Fibroblast of mammary gland (primary cell): ENCODE measurements at places on chromosomes 2 and 18.
A peak's percentile ranks its signal among the peaks of the same experiment; 100 is the strongest.

GRCh38 chr2:58574873-58575272 is 333.7 kb upstream of the FANCL start:
- DNase-seq, result peak; percentile 15

DNA sequence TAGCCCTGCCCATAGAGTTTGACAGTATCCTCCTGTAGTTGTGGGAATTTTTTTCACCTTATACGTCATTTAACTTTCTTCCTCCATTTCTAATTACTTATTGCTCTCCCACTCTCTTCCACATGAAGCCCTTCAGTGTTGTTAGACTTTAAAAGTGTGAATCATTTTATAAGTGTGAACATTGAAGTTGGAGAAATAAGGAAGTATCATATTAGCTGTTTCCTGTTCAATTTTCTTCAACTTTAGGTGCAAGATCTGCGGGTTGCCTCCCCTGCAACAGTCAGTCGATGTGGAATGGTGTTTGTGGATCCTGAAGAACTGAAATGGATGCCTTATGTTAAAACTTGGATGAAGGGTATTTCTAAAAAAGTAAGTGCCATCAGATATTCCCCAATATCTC is 138.1 kb downstream of the DNAH6 start:
- DNase-seq, result no peak

- DNase-seq, result no peak
Observed at GRCh38 chr2:230227216-230227615, 1.7 kb downstream of the SP140 start.

GRCh38 chr18:46364048-46364447 is 259.9 kb downstream of the HAUS1 start:
- DNase-seq, result no peak

DNA sequence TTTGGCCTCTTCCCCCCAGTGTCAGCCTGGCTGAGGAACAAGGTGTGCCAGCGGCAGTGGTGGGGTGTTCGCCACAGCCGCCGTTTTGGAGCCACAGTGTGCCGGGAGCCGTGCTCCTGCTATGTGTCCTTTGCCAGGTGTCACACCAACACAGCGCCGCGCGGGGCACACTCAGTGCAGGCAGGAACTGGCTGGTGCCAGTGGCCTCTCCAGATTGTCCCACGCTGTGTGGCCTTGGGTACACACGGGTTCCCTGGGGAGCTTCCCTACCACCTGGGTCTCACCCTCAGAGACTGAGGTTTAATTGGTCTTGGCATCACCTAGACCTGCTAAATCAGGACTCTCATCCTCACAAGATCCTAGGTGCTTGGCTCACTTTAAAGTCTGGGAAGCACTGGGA is 171.6 kb downstream of the LDLRAD4 start:
- DNase-seq, result no peak

DNA sequence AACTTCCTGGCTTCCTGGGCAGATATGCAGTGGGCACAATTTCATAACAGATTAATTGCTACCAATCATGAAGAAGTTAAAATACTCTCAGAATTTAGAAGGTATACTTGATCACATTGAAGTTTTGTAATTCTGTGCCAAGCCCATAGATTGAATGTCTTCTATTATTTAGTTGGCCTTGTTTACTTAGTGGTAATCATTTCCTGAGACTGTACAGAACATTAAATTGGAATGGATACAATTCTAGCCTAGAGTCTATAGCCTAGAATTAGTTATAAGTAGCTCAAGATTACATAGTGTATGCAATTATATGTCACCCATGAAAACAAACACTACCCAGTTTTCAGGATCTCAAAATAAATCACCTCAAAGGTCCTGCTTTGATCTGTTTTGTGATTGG is 615.8 kb downstream of the XIRP2 start:
- DNase-seq, result no peak

DNA sequence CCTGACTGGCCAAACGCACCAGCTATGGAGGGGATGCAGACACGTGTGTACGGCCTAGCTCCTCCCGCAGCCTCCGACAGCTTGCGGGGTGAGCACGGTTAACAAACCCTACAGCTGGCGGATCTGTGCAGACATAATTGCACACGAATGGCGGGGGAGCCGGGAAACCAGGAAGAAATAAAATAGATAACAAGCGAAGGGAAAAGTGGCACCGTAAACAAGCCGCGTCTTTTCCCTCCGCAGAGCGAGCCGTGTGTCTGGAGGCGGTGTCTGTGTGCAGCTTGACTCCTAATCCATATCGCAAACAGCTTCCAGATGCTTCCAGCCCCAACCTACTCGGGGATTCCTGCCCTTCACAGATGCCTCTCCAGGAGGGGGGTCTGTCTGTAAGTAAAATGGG is 853.1 kb upstream of the SALL3 start:
- no peak for DNase-seq

GRCh38 chr2:240139666-240140393 is 628 bp downstream of the OTOS start:
- no peak for DNase-seq

GRCh38 chr2:8337321-8337720 is 344.5 kb upstream of the ID2 start:
- DNase-seq, result no peak

DNA sequence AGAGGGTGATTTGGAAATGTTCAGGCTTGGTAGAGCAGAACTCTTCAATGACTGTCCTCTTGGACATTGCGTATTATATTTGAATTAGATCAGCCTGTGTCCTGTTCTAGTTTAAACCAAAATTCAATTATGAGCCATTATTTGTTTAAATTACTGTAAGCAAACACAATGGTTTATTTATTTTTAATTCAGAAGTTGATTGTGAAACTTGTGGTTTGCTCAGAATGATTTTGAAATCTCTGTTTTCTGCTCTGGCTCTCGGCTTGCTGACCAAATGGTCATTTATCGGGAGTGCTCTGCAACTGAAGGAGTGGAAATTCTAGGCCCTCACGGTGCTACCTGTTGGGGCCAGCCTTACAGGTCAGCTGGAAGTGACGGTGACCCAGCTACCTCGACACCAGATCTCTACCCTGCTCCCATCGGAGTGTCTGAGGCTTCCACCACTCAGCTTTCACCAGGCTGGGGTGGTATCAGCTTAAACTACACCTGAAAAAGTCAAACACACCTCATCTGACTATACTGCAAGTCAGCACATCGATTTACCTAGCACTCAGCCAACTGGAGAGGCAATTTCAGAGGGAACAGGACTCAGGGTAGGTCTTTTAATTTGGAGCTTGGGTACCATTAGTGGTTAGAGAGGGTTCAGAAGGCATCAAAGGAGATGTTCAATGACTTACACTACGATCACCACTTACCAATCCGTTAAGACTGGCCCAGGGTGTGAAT is 36.8 kb upstream of the GPD2 start:
- peak; percentile 72 for DNase-seq

- DNase-seq, result peak; percentile 82
Observed at GRCh38 chr18:55790296-55790695, 202.3 kb upstream of the TCF4 start.

- DNase-seq, result no peak
Observed at GRCh38 chr2:125867908-125868307, 788.0 kb upstream of the GYPC start.
